ENCODE measurements at places on chromosomes 7 and 10.
A peak's percentile ranks its signal among the peaks of the same experiment; 100 is the strongest.

- DNase-seq: no peak
These were observed 354.8 kb upstream of the SEMA3A start for GRCh38 chr7:84549409-84549808.

- no peak for DNase-seq
These were observed 14.7 kb upstream of the CPED1 start for GRCh38 chr7:120973849-120974248.

GRCh38 chr10:70937661-70938060, 49.3 kb upstream of the PCBD1 start:
- no peak for DNase-seq

GRCh38 chr10:48580236-48580635, 24.6 kb downstream of the ARHGAP22 start:
- DNase-seq: no peak

DNA sequence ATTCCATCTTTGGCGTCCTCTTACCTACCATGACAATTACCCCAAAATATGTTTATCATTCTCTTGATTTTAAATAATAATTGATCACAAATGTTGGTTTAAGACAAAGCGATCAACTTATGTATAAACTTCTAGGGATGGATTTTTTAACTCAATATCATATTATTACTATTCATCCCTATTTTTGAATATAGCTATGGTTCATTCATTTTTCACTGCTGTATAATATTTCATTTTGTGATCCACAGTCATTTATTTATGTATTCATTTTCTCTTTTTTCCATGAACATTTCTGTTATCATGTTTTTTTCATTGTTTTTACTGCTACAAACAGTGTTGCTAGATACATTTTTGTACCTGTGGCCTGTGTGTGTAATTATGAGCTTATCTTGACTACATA, 61.3 kb upstream of the MET start:
- DNase-seq: no peak

- DNase-seq: no peak
These were observed 2.3 kb downstream of the ZNF282 start for GRCh38 chr7:149197675-149198074.

DNA sequence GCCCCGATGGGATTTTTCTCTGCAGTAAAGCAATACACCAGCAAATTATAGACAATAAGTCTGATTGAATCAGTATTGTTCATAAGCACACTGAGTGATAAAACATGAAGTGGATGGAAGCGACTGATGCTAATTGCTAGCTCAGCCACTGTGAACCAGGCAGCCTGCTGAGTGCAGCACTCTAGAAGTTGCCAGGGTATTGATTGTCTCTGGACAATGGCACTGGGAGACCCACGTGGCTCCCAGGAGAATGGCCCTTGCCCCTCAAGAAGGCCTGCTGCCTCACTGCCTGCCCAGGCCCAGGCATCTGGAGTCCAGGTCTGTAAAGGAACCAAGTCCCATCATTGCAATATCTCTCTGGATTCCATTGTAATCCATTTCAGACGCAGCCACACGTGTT, 80.4 kb upstream of the TCERG1L start:
- no peak for DNase-seq

DNA sequence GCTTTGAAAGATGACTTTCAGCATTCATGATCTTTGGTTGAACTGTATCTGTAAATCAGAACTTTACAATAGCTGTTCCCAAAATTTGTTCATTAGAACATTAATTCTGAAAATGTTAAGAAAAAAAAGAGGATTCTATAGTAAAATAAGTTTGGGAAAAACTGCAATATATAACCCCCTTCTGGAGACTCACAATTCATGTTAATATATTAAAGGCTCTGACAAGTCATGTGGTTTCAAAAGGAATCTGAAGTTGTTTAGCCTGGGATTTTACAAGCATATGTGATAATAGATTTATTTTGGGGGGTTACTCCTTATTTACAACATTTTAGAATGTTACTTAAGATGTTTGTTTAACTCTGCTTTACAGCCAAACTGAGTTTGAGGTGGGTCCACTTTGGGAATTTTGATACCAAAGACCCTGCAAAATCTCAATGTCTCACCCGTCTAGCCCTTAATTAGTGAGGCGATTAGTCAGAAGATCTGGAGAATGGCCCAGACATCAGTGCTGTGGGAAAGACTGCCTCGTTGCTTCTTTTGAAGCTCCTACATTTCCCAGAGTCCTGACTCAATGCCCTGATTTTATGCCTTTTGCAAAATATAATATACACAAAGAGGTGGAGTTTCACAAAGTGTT, 40.0 kb downstream of the CDK1 start:
- no peak for DNase-seq

DNA sequence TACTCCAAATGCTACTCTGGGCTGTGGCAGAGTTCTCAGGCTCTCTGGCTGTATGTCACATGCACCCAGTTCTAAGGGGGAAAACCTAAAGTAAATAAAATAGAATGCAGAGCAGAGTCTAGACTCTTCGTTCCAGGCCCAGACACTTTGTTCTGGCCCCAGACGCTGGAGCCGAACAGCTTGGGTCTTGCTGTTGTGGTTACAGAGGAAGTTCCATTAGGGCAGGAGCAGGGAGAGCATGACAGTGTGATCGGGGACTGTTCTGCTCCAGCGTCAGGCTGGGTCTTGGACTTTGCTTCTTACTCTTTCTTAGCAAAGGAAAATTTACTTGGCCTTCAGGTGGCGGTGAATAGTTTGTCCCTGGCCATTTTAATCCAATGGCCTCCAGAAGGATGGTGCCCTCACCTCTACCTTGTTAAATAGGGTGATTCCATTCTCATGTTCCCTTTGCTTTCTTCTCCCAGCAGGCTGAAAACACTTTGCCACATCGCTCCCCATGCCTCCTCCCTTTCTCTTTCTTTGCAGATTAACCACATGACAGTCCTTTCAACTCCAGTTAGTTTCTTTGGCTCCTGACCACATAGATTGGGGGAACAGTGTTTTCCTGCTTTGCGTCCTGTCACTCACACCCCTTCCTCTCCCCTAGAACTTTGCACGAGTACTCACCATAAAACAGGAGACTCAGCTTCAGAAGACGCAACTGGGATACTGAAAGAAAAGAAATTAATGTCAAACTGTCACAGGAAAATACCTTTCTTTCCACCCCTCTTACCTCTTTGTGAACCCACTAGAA, 730.8 kb downstream of the SUGCT start:
- no peak for DNase-seq

DNA sequence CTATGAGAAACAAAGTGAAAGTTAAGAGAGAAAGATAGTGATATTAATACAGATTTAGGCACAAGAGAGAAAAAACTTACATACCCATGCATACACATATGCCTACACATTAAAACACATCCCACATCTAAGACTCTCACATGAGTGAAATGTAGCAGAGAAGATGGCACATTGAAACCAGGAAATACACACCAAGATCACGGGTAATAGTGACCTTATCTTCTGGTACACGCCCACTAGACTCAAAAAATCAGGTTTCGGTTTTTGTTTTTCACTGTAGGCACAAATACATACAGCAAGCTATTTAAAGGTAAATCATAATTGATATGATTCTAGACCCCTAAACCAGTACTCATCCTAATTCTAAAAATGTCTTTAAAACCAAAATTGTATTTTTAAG, 225.2 kb upstream of the TAC1 start:
- DNase-seq: no peak

DNA sequence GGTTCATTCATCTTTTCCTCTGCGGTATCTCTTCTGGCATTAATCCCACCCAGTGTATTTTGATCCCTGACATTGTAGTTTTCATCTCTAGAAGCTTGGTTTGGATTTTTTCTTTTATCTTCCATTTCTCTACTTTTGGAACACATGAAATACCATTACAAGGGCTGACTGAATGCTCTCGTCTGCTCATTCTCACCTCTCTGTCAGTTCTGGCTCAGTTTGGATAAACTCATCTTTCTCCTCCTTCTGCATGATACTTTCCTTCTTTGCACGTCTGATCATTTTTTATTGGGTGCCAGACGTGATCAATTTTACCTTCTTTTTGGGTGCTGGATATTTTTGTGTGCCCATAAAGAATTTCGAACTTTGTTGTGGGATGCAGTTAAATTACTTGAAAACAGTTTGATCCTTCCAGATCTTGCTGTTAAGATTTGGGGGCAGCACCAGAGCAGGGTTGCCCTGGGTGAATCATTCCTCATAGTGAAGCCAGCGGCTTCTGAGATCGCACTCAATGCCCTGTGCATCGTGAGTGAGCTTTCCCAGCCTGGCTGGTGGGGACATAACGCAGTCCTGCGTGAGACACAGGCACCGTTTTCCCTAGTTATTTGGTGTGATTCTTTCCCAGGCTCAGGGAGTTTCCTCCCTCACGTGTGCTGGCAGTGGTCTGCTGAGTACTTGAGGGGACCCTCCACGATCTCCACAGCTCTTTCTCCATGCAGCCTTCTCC, 53.8 kb downstream of the LHPP start:
- DNase-seq: no peak

DNA sequence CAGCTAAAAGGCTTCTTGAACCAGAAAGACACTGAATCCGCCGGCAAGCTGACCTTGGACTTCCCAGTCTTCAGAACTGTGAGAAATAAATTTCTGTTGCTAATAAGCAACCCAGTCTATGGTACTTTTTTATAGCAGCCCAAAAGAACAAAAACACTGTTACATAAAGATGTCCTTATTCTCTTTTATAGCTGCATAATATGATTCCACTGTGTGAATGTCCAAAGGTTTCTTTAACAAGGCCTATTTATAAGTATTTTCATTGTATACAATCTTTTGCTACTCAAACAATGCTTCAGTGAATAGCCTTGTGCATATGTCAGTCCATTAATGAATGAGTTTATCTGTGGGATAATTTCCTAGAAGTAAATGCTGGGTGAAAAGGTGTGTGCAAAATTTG, 190.8 kb upstream of the INHBA start:
- DNase-seq: no peak

GRCh38 chr7:156327474-156327873, 313.1 kb upstream of the RNF32 start:
- DNase-seq: no peak

- DNase-seq: no peak
These were observed 4.2 kb upstream of the CCM2 start for GRCh38 chr7:44995555-44996493.

DNA sequence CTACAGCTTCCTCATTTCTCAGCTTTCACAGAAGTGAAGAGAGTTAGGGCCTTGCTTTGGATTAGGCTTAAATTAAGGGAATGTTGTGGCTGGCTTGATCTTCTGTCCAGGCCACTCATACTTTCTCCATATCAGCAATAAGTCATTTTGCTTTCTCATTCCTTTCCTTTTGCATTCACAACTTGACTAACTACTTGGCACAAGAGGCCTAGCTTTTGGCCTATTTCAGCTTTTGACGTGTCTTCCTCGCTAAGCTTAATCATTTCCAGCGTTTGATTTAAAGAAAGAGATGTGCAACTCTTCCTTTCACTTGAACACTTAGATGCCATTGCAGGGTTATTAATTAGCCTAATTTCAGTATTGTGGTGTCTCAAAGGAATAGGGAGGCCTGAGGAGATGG, 712.0 kb downstream of the INHBA start:
- no peak for DNase-seq

DNA sequence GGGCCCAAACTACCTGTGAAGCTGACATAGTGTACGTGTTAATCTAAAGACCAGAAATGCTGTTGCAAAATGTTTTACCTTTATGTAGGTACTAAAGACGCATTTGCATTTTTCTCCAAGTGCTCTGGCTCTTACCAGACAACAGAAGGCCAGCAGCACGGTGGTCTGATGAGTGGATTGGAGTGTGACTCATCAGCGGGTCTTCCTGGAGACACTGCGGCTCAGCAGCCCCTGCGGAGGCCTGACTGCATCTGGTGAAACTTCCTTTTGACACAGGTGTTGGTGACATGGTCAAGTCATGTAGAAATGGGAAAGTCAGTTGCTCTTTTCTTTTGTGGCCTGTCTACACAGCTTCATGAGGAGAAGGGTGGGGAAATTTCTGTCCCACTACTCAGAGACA, 723.6 kb downstream of the INHBA start:
- DNase-seq: no peak

GRCh38 chr10:113399065-113399464, 153.8 kb upstream of the HABP2 start:
- DNase-seq: no peak

GRCh38 chr10:4653160-4653559, 172.8 kb upstream of the AKR1E2 start:
- no peak for DNase-seq

DNA sequence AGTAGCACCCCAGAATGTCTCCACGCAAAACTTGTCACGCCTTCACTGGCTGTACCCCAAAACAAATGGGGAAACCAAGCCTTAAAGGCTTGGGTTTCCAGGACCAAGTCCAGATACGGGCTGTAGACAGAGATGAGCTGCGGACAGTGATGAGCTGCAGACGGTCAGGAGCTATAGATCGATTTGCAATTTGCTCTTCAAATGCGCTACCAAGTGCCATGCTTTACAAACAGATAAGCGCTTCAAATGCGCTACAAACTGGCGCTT, 658 bp upstream of the SGCE start:
- peak; percentile 4 for DNase-seq

- DNase-seq: no peak
These were observed 113.4 kb upstream of the SVIL start for GRCh38 chr10:29748109-29748650.

DNA sequence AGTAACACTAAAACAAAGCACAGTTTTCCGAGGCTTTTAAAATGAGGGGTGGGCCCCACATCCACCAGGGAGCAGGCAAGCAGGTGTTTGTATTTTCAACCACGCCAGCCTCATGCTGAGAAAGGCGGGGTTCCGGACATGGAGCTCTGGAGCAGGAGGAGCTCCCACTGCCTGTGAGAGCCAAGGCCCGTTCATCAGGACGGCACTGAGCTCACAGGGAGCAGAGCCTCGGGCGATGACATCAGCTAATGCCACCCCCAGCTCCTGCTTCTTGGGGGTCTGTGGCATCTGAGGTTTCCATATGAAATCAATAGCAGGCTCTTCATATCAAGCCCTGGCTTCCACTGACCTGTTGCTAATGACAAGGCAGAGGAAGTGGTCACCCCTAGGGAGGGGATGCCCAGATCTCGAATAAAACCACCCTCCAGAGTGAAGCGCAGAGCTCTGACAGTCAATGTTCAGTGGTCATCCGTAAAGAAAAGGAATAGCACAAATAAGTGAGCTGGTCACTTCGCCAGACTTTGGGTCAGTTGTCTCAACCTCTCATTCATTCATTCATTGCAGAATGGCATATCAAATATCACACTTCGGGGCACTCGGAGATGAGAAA, 89.1 kb downstream of the TNS3 start:
- DNase-seq: no peak

DNA sequence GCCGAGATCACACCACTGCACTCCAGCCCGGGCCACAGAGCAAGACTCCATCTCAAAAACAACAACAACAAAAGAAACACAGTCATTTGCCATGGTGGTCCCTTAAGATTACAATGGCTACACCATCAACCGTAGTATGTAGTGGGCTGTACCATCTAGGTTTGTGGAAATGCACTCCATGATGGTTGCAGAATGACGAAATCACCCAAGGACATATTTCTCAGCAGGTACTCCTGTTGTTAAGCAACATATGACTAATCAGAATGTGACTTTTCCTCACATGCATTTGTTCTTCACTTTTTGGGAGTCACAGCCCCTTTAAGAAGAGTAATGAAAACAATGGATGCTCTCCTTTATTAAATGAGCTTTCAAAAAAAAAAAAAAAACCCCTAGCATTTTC, 11.0 kb downstream of the SVIL start:
- no peak for DNase-seq

GRCh38 chr10:43026039-43026973, 50.6 kb upstream of the RET start:
- no peak for DNase-seq
